ENCODE measurements at places on chromosomes 12 and 14.

- DNase-seq: no peak
These were observed 4.6 kb downstream of the FBRSL1 start for GRCh38 chr12:132494294-132495164.

- DNase-seq: no peak
These were observed 3.1 kb upstream of the HPD start for GRCh38 chr12:121861636-121862254.

DNA sequence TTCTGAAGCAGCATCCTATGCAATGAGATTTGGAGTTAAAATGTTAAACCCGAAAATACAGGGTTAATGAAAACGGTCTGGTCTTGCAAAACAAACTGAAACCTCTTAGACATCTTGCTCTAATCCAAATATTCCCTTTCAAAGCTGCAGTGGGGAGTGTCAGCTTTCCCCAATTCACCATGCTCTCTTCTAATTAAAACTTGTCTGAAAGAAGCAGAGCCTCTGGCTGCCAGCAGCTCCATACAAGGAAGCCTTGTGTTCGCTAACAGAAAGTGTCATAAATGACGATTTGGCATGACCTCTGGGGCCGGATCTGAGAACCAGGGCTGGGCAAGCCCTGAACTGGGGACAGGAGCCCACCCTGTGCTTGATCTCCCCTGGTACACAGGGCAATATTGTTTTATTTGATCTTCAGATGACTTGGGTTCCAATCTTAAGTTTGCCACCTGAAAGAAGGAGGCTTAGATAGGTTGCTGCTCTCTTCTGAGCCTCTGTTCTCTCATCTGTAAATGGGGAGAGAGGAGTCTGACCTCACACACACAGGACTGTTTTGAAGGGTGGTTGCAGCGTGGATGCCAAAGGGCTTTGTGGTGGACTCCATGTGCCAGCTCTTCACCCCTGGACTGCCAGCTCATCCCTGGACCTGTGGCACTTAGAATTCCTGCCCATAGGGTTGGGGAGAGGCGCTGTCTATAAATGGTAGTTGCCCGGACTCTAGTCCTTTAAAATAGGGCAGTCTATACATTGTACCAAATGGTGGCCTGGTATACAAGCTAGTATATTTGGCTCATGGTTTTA, 7.8 kb downstream of the KMT5A start:
- peak; percentile 27 for DNase-seq

- DNase-seq: no peak
These were observed 271.4 kb downstream of the DUSP6 start for GRCh38 chr12:89080793-89081465.

DNA sequence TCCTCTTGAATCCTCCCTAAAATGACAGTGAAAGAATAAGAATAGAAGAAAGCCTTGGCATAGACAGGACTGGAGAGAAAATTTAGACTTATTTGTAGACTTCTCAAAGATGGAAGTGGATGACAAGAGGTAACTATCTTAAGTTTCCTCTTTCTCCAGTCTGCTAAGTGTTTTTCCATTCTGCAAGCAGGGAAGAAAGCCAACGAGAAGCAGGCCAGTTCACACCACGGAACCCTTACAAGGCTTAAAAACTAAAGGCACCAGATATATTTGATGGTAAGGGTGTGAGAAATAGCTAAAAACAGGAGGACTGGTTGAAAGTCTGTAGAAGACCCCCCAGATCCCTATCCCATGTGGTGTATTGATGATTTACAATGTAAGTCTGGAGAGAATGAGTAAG, 82.9 kb upstream of the GPHB5 start:
- DNase-seq: no peak

- DNase-seq: no peak
These were observed 1.3 kb downstream of the FBXO33 start for GRCh38 chr14:39430762-39431415.

DNA sequence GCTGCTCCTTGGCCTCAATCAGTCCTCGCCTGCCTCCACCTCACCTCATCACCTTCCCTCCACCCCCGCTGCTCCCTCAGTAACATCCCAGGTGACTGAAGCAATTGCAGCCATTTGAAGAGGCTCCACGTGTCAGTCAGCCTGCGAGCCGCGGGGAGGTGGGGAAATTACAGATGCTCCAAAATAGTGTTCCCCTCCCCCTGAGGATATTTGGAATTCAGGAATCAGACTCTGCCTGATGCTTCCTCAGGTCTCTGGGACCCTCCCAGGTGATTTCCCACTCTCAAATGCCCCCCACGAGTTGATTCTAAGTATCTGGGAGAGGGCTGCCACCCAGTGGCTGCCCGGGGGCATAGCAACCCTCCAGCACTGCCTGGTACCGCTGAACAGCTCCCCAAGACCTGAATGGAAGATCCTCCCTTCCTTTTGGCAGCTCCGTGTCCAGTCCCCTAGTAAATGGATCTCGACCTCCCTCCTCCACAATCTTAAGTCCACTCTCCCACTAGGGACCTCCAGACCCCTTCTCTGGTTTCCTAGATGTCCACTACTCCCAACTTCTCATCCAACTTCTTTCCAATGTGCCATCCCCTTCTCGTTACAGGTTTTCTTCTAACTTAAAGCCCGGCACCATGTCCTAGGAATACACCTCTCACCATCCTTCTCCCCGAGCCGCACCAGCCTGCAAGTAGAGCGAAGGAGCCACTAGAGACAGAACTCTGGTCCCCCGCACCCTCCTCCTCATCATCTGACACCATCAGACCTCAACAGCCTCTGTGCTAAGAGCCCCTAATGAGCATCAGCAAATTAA, 1.4 kb upstream of the ASIC1 start:
- no peak for DNase-seq

DNA sequence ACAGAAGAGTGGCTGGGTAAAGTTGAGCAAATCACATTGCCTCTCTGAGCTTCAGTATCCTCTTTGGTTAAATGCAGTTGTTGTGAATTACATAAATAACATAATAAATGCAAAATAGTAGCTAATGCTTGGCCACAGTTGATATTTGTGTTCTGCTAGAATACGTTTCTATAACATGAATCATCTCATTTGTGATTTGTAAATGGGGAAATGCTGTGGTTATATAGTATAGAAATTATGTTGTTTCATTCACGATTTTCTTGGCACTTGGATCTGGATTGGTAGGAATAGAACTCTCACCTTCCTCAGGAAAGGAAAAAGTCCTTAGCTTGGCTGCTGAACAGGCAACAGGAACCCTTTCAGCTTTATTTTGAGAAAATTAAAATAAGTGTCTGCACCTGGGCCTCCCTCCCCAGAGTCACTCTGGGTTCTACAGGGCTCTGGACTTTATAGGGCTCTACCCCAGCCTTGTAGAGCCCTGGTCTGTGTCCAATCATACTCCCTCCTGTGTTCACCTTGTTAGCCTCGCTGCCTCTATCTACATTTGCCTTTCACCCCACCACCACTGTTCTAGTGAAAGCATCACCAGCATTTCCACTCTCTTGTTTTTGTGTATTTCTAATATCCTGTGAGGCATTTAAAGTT, 107.7 kb upstream of the BCAT1 start:
- no peak for DNase-seq

DNA sequence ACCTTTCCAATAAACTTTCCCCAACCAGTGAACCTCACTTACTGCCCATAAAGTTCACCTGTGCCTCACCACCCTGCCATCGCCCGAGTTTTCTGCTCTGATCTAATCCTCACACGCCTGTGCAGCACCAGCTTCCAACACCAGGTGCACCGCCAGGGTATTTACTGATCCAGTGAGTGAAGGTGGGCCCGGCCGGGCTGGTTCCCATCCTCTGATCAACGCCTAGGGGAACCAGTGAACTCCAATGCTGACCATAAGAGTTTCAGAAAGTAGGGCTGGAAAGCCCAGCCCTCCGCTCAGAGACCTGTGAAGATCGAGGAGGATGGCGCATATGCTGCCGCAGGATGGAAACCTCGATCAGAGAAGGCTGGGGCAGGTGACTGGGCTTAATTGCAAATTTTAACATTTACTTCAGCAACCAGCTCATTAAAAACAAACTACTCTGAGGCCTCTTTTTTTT, 685 bp upstream of the MYL6B start:
- peak; percentile 53 for DNase-seq

- peak; percentile 8 for DNase-seq
These were observed at the start of gene SOX5 for GRCh38 chr12:23949348-23950209. TSS of gene SOX5 (minus strand) at chr12:23949670. CDS start at chr12:23949601, 69 bp downstream.

DNA sequence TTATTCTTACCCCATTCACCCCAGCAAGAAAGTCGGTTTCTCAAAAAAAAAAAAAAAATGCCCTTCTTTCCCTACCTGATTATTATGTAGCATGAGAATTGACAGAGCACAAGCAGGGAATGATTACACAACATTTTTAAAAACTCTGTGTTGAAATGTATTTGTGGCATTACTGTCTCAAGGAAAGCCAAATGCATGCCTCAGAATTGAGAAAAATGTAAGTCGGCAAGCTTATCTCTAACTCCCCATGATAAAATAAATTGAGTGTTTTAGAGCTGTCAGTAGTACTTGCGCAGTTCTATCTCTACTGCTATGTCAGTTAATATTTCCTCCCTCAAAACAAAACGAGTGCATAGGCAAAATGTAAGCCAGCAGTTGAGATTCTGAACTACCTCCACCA, 25.7 kb downstream of the ANO4 start:
- no peak for DNase-seq

GRCh38 chr12:97560350-97560749, 97.7 kb downstream of the RMST start:
- no peak for DNase-seq

GRCh38 chr12:129082441-129082840, 229.2 kb downstream of the GLT1D1 start:
- no peak for DNase-seq

DNA sequence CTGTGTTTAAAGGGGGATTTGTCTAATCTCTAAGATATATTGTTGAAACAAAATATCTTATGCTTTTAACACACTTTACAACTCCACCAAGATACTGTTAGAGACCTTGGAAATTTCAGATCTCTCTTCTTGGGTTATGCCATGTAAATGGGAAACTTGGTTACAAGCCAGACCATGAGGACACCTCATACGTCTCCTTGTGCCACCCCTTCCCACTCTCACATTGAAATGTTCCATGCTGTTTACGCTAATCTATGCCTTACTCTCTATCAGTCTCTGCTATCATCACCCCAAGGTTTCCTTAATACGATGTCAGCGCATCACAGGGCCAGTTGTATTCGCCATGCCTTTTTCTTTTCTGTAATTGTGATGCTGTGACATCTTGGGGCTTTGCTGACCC, 13.4 kb upstream of the DEGS2 start:
- DNase-seq: no peak

- no peak for DNase-seq
These were observed 81.9 kb upstream of the AVPR1A start for GRCh38 chr12:63232896-63233295.

- DNase-seq: peak; percentile 46
These were observed at the start of gene SALL2 for GRCh38 chr14:21525962-21526671. TSS of gene SALL2 (minus strand) at chr14:21526346. CDS start at chr14:21526127, 219 bp downstream.

DNA sequence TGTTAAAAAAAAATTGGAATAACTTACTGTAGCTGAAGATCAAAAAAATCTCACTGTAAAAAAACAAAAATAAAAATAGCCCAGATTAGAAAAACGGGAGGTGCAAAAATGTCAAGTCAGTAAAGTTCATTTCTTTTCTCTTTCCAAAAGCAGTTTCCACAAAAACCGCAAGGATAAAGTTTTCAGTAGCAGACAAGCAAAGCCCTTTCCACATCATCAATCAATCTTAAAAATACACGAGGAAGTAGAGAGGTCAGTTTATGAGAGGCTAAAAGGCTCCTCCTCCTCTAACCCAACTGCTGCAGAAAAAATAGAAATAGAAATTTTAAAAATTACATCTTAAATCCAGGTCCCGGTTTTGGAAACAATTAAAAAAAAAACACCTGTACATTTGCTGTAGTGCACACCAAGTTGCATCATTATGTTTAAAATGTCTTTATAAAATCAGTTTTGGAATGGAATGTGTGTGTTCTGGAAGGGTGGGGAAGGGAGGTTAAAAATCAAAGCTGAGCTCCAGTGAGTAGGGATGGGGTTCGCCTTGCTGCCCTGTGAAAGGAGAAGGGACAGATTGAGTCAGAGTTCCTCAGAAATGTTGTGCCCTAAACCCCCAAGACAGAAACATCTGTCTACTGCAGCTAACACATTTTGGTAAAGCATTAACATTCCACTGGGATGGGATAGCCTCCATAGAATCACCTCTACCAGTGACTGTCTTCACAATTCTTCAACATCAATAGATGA, 5.8 kb downstream of the HNRNPC start:
- DNase-seq: no peak

DNA sequence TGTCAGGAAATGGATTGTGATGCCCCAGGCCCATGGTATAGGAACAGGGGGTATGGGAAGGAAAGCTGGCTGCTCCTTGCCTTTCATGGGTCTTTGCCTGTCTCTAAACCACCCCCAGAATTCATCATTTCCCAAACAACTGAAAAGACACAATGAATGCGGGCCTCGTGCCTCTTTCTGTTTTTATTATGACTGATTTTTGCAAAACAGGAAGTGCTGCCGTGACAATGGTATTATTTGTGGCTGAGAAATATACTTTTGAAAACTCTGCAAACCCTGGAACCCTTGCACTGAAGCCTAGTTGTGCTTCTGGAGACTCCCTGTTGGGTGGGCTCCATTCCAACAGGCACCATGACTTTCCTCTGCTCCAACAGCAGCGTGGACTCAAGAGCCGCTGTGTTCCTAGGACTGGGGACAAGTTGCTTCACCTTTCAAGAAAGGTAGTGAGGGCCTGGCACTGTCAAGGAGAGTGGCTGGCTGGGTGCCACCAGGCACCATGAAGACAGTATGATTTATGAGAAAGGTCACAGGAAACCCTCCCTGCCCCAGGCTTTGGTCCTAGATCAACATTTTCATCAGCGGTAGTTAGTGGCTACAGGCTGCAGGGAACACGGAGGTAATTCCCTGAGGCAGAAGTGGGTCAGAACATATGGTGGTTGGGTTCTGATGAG, 4.8 kb upstream of the DGLUCY start:
- DNase-seq: no peak

DNA sequence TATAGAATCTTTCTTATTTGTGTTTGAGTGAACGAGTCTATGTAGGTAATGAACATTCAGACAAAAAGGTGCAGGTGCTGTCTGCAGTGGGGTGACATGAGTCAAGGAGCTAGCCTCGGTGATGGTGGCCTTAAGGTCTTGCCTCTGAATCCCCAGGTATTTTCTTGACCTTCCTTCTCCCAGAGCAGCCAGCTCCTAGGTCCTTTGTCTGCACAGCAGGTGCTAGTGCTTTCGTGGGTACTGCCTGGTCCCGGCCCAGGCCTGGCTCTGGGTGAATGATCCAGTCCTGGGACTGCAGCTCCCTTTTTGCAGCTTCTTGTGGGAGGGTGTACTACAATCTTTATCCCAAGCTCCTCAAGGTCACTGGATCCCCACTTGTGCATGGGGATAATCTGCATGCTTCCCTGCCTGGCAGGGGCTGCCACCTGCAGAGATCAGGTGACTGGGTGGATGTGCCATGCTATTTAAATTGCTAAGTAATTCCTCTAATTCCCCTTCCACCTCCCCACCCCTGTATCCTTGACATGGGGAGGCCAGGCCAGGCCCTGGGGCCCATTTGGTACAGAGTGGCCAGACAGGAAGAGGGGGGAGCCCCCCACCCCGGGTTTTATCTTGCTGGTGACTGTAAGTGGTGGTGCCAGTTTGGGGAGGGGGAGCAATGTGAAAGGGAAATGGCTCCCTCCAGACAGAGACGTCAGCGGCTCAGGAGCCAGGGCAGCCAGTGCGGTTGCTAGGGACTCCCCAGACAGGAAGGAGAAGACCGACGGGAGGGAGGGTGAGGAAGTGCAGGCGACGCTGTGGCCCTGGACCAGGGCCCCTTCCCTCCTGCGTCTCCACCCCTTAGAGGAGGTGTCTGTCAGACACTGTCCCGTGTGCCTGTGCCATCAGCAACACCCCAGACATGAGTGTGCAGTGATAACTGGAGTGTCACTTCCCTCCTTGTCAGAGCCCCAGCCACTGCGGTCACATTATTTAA, 6.7 kb downstream of the VASH1 start:
- no peak for DNase-seq

Measured in amygdala (tissue), 56 donors.